ENCODE measurements at places on chromosomes 6 and 20. TPM values are rescaled to one million over a fixed set of nuclear protein-coding genes. Genes with fewer than 3 reads are reported as not detected.
A peak's percentile ranks its signal among the peaks of the same experiment; 100 is the strongest.

CALHM4 gene
- not detected for total RNA-seq

CBLN4 gene
- 3.6 TPM for total RNA-seq

COL11A2 gene
- total RNA-seq = 0.53 TPM

ATP6V1G2 gene
- total RNA-seq = 2.3 TPM

TNXB gene
- 334 TPM for total RNA-seq

TTK gene
- total RNA-seq = not detected

- no peaks in the 10 kb centered on the region for H3K36me3 ChIP-seq
- no peak overlapping the region for H3K27ac ChIP-seq
- H3K27me3 ChIP-seq = no peaks in the 10 kb centered on the region
Observed at GRCh38 chr6:80330961-80331360, 224.5 kb downstream of the BCKDHB start.

GRCh38 chr6:126170978-126171382 is 168.9 kb upstream of the CENPW start:
- no peak overlapping the region for H3K27ac ChIP-seq
- no peak overlapping the region for H3K4me3 ChIP-seq
- no peaks in the 10 kb centered on the region for H3K36me3 ChIP-seq
- no peaks in the 10 kb centered on the region for H3K27me3 ChIP-seq
- DNase-seq = no peak

DNA sequence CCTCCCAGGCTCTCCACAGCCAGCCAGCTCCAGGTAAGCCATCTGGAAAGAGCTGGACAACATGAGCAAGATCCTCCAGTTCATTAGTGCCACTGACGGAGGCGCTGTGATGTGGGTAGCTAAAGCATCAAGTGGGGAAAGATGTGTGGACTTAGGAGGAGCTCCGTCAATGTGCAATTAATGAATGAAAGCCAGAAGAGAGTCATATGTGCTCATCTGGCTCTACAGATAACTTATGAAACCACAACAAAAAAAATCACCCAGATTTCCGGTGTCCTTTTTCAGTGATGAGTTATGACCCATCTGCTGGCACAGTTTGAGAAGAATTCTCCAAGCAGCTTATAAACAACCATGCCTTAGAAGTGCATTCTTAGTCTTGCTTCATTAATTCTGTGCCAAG is 311.7 kb upstream of the PLCB4 start:
- DNase-seq = no peak
- H3K4me3 ChIP-seq = no peak overlapping the region
- H3K36me3 ChIP-seq = no peaks in the 10 kb centered on the region
- peaks cover 2% of the 10 kb centered on the region for H3K4me1 ChIP-seq
- no peak overlapping the region for H3K27ac ChIP-seq

- H3K27me3 ChIP-seq = no peaks in the 10 kb centered on the region
- H3K4me3 ChIP-seq = no peak overlapping the region
- no peaks in the 10 kb centered on the region for H3K36me3 ChIP-seq
- DNase-seq = no peak
- H3K4me1 ChIP-seq = no peaks in the 10 kb centered on the region
Observed at GRCh38 chr20:38363004-38363747, 16.9 kb downstream of the LBP start.

- H3K27me3 ChIP-seq = no peaks in the 10 kb centered on the region
- no peaks in the 10 kb centered on the region for H3K36me3 ChIP-seq
Observed at GRCh38 chr20:14716351-14716801, 379.0 kb upstream of the FLRT3 start.

DNA sequence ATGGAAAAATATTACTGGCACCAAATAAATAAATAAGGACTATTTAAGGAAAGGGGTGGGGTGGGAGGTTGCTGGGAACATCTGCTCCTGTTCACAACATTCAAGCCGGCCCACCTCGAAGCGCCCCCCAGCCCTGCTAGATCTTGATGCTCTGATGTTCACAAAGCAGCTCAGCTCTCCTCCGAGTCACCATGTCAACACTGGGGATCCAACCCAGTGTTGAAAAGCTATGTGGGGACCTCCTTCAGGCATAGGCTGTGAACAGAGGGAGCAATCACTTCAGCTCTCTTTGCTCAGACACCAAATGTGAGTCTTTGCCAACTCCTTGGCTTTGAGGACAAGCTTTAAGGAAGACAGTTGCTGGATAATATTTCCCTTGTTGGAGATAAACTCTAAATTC is 176.8 kb upstream of the NT5E start:
- H3K4me3 ChIP-seq = no peak overlapping the region
- H3K4me1 ChIP-seq = no peaks in the 10 kb centered on the region
- H3K36me3 ChIP-seq = no peaks in the 10 kb centered on the region
- no peaks in the 10 kb centered on the region for H3K27me3 ChIP-seq

DNA sequence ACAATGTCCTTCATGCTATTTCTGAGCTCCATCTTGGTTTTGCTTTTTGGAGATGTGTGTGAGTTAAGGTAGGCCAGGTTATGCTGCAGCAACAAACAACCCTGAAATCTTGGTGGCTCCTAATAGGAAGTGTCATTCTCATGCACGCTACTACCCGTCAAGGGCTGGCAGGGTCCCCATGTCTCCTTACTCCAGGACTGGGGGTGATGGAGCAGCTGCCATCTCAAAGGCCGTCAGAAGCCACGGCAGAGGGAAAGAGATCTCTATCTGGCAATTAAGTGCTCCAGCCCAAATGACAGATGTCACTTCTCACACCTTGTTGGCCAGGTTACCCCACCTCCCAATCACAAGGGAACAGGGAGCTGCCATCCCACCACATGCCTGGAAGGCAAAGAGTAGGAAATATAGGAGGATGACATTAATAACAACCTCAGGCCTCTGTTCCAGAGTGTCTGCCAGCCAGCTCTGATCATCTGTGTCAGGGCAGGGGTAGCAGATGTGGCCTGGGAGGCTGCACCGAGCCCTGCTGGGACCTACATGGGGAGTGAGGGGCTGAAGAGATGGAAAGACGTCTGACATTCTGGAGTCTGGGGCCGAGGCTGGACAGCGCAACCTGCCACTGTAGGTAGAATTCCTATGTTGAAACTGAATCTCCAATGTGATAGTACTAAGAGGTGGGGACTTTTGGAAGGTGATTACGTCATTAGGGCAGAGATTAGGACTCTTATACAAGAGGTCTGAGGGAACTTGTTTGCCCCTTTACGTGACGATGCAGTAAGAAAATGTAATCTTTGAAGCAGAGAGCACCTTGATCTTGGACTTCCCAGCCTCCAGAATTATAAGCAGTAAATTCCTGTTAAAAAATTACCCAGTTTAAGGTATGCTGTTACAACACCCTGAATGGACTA is 4.8 kb upstream of the SDCBP2 start:
- H3K36me3 ChIP-seq = no peaks in the 10 kb centered on the region
- peak; percentile 18 for DNase-seq
- H3K4me1 ChIP-seq = peaks cover 6% of the 10 kb centered on the region

GRCh38 chr20:48850977-48851299 is 23.1 kb upstream of the PREX1 start:
- H3K4me3 ChIP-seq = no peak overlapping the region
- DNase-seq = no peak
- H3K36me3 ChIP-seq = no peaks in the 10 kb centered on the region
- H3K27me3 ChIP-seq = no peaks in the 10 kb centered on the region

Measured in ovary (tissue), 10 donors.